ENCODE measurements at places on chromosomes 3 and 15. TPM values are rescaled to one million over a fixed set of nuclear protein-coding genes. Genes with fewer than 3 reads are reported as not detected.

TRPM1 gene
- total RNA-seq, result not detected

GRCh38 chr3:15180042-15180611 lies 25.9 kb upstream of the CAPN7 start:
- no peak overlapping the region for H3K4me3 ChIP-seq
- H3K27me3 ChIP-seq, result peaks cover 43% of the 10 kb centered on the region
- H3K27ac ChIP-seq, result no peak overlapping the region
- no peaks in the 10 kb centered on the region for H3K36me3 ChIP-seq

SPTSSB gene
- not detected for total RNA-seq

GRCh38 chr3:145953316-145953715 lies 207.7 kb downstream of the PLOD2 start:
- H3K36me3 ChIP-seq, result no peaks in the 10 kb centered on the region
- DNase-seq, result no peak
- no peaks in the 10 kb centered on the region for H3K27me3 ChIP-seq
- no peak overlapping the region for H3K4me3 ChIP-seq
- no peaks in the 10 kb centered on the region for H3K4me1 ChIP-seq

- no peak for DNase-seq
- peaks cover 2% of the 10 kb centered on the region for H3K36me3 ChIP-seq
- H3K27me3 ChIP-seq, result peaks cover 1% of the 10 kb centered on the region
- H3K4me3 ChIP-seq, result peak overlapping the region; percentile 2
Measured at GRCh38 chr3:188390343-188390718, 236.4 kb downstream of the LPP start.

DNA sequence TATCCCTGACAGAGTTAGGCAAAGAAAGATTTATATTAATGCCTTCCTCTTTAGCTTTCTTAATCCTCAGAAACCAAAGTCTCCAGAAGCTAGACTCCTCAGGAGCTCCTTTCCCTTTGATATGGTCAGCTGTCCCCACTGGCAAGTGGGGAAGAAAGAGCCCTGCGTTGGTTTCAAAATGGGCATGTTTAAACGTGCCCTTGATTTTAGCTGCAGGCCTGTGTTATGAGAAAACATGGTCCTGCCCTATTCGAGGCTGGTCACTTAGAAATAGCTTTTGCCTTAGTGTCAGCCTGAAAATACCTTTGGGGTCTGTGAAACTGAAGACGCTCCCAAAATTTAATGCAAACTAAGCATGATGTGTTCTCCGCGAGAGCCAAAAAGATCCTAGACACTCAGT lies 135.5 kb upstream of the RARB start:
- H3K27ac ChIP-seq, result no peak overlapping the region
- H3K4me3 ChIP-seq, result no peak overlapping the region
- no peaks in the 10 kb centered on the region for H3K27me3 ChIP-seq
- H3K4me1 ChIP-seq, result no peaks in the 10 kb centered on the region

DNA sequence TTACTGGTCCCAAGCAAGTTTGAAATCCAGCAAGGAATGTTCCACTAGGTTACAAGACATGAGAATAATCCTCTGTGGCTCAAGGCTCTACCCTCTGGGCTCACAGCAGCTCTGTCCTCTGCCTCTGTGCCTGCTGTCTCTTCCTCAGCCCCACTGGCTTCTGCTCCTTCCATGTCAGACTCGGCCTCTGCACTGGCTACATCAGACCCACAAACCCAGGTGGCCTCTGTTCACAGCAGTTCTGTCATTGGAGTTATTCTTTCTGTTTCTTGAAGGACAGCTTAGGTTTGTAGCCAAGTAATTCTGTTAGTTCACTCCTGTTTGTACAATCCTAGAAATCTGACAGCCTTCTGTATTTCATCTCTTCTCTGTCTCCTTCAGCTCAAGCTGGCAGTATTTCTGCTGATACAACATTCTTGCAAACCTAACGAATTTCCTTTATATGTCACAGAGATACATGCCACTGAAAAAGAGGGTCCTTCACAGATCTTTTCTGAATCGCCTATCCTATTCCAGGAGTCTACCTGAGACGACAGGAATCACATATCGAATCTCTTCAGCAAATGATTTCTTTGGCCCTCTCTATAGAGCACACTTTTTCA lies 227.8 kb upstream of the PLSCR5 start:
- no peak overlapping the region for H3K4me3 ChIP-seq
- no peaks in the 10 kb centered on the region for H3K36me3 ChIP-seq
- no peak for DNase-seq
- H3K27ac ChIP-seq, result no peak overlapping the region
- H3K27me3 ChIP-seq, result no peaks in the 10 kb centered on the region
- no peaks in the 10 kb centered on the region for H3K4me1 ChIP-seq

- H3K36me3 ChIP-seq, result no peaks in the 10 kb centered on the region
- H3K4me1 ChIP-seq, result peaks cover 30% of the 10 kb centered on the region
- H3K27me3 ChIP-seq, result no peaks in the 10 kb centered on the region
- no peak overlapping the region for H3K4me3 ChIP-seq
- no peak overlapping the region for H3K27ac ChIP-seq
Measured at GRCh38 chr15:63908991-63909390, 75.2 kb upstream of the HERC1 start.

DNA sequence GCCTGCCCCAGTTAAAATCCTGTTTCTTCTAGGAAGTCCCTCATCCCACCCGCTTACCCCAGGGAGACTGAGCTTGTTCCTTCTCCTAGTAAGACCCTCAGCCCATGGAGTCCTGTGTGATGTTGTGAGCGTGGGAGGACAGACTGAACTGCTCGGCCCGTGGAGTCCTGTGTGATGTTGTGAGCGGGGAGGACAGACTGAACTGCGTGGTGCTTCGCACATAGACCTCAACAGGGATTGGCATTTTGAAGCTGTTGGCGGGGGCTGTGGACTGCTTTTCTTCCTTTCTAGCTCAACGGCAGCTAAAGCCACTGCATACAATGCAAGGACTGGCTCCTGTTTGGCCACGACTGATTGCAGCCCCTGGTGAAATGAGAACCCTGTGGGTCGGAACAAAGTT lies 1.6 kb upstream of the SPTBN5 start:
- no peak for DNase-seq
- peaks cover 23% of the 10 kb centered on the region for H3K4me1 ChIP-seq
- H3K27ac ChIP-seq, result peak overlapping the region; percentile 82
- H3K27me3 ChIP-seq, result no peaks in the 10 kb centered on the region

- peaks cover 41% of the 10 kb centered on the region for H3K27me3 ChIP-seq
- no peak overlapping the region for H3K4me3 ChIP-seq
- peaks cover 11% of the 10 kb centered on the region for H3K4me1 ChIP-seq
- H3K36me3 ChIP-seq, result peaks cover 2% of the 10 kb centered on the region
- no peak overlapping the region for H3K27ac ChIP-seq
- DNase-seq, result no peak
Measured at GRCh38 chr15:51619331-51620035, 3.1 kb downstream of the DMXL2 start.

DNA sequence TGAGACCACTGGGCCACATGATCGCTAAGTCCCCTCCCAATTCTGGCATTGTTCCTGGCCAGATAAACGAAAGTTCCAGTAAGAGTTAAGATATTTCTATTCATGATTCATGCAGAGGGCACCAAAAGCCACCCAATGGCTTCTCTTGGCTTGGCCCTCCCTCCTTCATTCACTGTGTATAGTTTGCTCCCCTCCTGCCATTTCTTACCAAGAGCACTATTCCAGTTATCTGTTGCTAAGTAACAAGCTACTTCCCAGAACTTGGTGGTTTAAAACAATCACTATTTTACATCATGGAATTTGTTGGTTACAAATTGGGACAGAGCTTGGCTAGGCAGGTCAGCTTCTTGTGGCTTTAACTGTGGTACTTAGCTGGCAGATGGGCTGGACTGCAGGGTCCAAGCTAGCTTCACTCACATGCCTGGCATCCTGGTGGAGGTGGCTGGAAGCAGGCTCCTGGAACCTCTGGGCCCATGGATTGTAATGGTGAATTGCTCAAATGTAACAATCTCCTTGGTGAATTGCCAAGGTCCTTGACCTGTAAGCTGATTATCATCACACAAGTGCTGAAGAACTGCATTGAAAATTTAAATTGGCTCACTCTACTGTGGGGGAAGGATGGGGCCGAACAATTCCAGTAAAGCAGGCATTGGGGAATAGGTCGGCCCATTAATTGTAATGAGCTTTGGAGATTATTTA lies 16.6 kb downstream of the EAF1 start:
- H3K27me3 ChIP-seq, result no peaks in the 10 kb centered on the region
- peaks cover 29% of the 10 kb centered on the region for H3K4me1 ChIP-seq
- peaks cover 46% of the 10 kb centered on the region for H3K36me3 ChIP-seq
- no peak overlapping the region for H3K27ac ChIP-seq
- no peak overlapping the region for H3K4me3 ChIP-seq
- DNase-seq, result no peak

LDHAL6B gene
- total RNA-seq, result not detected

DNA sequence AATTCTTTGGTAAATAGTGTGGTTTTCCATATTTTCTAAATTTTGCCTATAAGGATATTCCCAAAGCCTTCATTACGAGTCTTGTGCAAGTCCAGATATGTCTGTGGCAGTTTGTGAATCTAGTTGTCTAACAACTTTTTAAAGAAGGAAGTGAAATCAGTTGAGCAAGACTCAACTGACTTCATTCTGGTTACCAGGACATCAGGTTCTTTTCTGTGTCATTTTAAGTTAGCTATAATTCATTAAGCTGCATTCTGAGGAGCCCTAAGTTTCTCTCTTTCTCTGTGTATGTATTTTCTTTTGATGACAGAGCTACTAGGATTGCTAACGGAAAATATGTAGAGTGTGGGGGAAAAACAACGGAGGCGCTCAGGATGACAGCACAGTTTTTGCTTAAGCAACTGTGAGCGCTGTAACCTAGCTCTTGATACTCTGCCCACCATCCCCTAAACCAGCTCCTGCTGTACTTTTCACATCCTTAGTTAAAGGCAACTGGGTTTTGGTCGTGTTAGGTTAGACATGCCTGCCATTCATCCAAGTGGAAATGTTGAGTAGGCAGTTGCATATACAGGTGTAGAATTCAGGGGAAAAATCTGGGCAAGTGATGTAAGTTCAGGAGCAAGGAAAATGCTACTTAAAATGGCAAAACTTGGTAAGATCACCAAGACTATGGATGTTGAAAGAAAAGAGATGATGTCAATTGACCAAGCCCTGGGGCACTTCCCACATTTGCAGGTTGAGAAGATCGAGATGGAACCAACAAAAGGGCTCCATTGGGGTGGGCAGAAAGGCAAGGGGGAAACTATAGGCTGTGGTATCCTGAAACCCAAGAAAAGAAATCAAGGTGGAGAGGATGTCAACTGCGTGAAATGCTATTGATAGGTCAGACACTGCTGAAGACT lies 9.2 kb downstream of the MFSD1 start:
- H3K27ac ChIP-seq, result no peak overlapping the region
- H3K4me1 ChIP-seq, result peaks cover 23% of the 10 kb centered on the region
- no peak overlapping the region for H3K4me3 ChIP-seq
- H3K36me3 ChIP-seq, result peaks cover 22% of the 10 kb centered on the region
- no peaks in the 10 kb centered on the region for H3K27me3 ChIP-seq
- DNase-seq, result no peak

- no peak for DNase-seq
- no peaks in the 10 kb centered on the region for H3K27me3 ChIP-seq
- no peaks in the 10 kb centered on the region for H3K36me3 ChIP-seq
- H3K27ac ChIP-seq, result no peak overlapping the region
Measured at GRCh38 chr3:74269689-74270088, 344.8 kb downstream of the CNTN3 start.

DNA sequence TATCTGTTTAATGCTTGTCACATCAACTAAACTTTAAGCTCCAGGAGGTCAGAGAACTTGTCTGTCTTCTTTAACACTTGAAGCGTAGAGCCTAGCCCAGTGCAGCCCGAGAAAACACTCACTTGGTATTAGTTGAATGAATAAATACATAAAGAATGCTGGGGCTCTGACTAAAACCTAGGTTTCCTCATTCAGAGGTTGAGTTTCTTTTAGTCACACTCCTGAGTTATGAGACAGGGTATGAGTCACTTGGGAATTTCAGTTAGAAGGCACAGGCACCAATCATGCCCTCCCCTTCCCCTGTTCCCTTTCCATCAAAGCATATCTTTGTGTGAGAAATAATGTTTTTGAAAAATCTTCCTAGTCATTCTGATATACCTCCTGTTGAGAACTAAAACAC lies 589.8 kb upstream of the DPPA4 start:
- DNase-seq, result no peak
- H3K4me1 ChIP-seq, result no peaks in the 10 kb centered on the region
- H3K27me3 ChIP-seq, result no peaks in the 10 kb centered on the region
- no peaks in the 10 kb centered on the region for H3K36me3 ChIP-seq
- no peak overlapping the region for H3K4me3 ChIP-seq

GRCh38 chr3:34035775-34036174 lies 237.3 kb downstream of the PDCD6IP start:
- no peaks in the 10 kb centered on the region for H3K27me3 ChIP-seq
- no peaks in the 10 kb centered on the region for H3K4me1 ChIP-seq
- H3K4me3 ChIP-seq, result no peak overlapping the region
- H3K36me3 ChIP-seq, result no peaks in the 10 kb centered on the region
- DNase-seq, result no peak

COL7A1 gene
- 0.83 TPM for total RNA-seq

DNA sequence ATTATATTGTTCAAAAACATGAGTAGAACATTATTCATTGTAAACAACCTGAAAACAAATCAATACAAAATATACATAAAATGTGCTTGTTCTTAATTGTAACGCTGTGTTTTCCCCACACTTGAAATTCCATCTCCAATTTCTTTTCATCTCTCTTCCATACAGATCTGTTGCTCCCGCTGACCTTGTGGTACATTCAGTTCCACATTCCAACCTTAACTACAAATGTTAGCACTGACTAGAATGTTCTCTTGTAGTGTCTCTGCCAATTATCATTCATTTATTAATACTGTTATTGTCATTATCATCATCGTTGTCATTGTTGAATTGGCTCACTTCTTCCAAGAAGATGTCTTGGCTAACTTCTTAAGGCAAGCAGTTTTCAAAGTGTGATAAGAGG lies 65.7 kb downstream of the NLGN1 start:
- no peak overlapping the region for H3K4me3 ChIP-seq
- DNase-seq, result no peak
- no peaks in the 10 kb centered on the region for H3K27me3 ChIP-seq

GRCh38 chr3:192848371-192849233 lies 69.1 kb downstream of the MB21D2 start:
- DNase-seq, result no peak
- peaks cover 22% of the 10 kb centered on the region for H3K36me3 ChIP-seq
- no peaks in the 10 kb centered on the region for H3K27me3 ChIP-seq
- peak overlapping the region; percentile 45 for H3K27ac ChIP-seq
- no peak overlapping the region for H3K4me3 ChIP-seq

GOLGA6D gene
- not detected for total RNA-seq

- peaks cover 49% of the 10 kb centered on the region for H3K4me1 ChIP-seq
- no peaks in the 10 kb centered on the region for H3K27me3 ChIP-seq
- no peak overlapping the region for H3K27ac ChIP-seq
- H3K36me3 ChIP-seq, result peaks cover 4% of the 10 kb centered on the region
Measured at GRCh38 chr3:71132995-71133730, 450.4 kb downstream of the FOXP1 start.
